ENCODE measurements at places on chromosomes 1 and 21.

- DNase-seq = no peak
Measured at GRCh38 chr21:43321111-43321510, 105.8 kb downstream of the SIK1 start.

- DNase-seq = no peak
Measured at GRCh38 chr1:3261007-3261968, 192.3 kb downstream of the PRDM16 start.

- DNase-seq = no peak
Measured at GRCh38 chr1:16440131-16440469, 424 bp upstream of the NECAP2 start.

- DNase-seq = no peak
Measured at GRCh38 chr21:27831177-27831576, 864.3 kb upstream of the ADAMTS5 start.

DNA sequence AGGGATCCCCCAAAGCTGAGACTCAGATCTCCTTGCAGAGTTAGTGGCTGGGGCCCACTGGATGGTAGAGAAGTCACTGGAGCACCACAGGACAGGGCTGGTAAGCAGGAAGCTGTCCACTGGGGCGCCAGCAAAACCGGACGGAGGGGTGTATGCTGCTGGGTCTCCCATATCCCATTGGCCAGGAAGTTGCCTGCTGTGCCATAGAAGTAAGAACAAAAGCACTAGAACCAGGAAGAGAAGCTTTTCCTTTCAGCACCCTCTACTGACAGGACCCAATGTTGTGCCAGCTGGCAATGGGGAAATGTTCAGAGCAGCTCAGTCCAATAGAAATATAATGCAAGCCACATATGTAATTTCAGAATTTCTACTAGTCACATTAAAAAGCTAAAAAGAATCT lies 146.6 kb downstream of the SPATA46 start:
- DNase-seq = no peak

DNA sequence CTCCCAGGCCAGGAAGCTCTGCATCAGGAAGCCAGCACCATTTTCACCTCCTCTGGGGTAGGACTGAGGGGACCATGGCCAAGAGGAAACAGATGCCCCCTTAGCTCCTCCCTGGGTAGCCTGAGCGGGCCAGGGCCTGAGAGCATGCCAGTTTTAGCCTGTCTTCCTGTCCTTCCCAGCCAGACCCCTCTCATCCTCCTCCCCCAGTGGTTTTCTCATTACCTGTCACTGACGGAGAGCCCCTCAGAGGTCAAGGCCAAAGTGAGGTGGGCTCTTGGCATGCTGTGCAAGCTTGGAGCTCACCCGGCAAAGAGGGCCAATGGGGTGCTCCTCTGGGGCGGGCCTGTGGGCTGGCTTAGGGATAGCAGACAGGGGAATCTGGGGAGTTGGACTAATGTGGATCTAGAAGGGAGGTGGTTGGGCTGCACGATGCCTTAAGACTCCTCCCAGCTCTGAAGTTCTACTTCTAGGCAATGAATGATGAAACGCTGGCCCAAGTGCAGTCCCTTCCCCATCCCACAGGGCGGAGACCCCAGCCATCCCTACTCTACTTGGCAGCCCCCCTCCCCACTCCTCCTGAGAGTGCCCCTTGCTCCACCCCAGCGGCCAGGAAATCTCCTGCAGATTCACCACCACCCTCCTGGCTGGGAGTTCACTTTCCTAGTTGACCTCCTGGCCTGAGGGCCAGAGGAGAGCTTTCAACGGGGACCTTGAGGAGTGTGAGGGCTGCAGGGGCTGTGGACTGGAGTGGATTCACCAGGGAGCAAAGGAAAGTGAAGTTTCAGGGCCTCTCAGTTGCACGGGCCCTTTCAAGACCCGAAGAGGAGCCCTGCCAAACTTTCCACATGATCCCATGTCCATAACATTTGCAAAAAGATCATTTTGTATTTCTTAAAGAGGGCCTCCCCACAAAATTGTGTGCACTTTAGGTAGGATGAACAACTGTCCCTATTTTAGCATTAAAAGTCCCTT lies 9.4 kb upstream of the LMNA start:
- DNase-seq = no peak

DNA sequence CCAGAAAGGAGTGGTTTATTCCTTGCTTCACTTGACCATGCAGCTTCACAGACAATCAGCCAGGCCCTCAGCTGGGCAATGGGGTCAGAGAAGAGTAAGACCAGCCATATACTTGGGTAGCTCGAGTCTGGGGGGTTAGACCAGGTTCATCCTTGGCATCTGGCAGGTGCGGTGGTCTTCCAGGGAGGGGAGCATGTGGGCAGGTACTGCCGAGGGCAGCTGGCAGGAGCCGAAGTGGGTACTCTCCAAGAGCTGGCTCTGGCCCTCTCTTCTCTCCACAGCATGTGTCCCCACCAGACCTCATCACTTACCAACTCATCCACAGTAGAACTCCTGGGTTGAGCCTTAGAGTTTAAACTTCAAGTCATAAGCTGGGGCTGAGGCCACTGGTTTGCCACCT lies 156.8 kb downstream of the FOXD2 start:
- DNase-seq = no peak

DNA sequence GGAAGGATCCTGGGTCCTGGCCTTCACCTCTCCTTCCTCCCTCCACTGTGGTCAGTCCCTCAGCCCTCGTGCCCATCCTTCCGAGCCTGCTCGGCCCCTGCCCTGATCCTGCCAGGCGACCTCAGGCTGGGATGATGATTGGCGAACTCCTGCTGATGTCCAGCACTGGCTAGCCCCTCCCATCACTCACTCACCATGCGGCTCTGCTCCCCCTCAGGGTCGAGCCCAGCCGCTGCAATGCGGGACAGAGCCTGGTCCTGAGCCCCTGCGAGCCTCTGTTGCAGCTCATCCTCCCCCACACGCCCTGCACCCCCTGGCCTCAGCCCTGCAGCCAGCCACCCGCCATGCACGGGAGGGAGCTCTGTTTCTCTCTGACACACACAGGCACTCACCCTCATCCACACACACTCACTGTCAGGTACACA lies 100.2 kb downstream of the DMRTB1 start:
- DNase-seq = no peak

DNA sequence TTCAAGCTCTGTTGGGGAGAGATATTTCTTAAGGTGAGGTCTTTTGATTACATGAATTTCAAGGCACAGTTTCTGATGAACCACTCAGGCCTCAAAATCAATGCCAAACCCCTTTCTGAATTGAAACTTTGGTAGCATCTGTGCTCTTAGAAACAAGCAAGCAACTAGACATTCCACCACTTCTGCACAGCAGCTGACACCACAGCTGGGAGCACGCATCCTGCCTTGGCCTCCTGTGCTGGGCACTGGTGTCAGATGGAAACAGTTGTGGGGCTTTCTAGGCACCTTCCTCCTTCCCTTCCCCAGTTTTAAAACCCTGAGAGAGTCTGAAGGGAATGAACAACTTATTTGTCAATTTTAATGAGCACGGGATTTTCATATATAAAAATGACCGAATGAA lies 360.2 kb downstream of the ADGRL2 start:
- DNase-seq = no peak

- no peak for DNase-seq
Measured at GRCh38 chr1:151164732-151165280, 896 bp downstream of the LYSMD1 start.

DNA sequence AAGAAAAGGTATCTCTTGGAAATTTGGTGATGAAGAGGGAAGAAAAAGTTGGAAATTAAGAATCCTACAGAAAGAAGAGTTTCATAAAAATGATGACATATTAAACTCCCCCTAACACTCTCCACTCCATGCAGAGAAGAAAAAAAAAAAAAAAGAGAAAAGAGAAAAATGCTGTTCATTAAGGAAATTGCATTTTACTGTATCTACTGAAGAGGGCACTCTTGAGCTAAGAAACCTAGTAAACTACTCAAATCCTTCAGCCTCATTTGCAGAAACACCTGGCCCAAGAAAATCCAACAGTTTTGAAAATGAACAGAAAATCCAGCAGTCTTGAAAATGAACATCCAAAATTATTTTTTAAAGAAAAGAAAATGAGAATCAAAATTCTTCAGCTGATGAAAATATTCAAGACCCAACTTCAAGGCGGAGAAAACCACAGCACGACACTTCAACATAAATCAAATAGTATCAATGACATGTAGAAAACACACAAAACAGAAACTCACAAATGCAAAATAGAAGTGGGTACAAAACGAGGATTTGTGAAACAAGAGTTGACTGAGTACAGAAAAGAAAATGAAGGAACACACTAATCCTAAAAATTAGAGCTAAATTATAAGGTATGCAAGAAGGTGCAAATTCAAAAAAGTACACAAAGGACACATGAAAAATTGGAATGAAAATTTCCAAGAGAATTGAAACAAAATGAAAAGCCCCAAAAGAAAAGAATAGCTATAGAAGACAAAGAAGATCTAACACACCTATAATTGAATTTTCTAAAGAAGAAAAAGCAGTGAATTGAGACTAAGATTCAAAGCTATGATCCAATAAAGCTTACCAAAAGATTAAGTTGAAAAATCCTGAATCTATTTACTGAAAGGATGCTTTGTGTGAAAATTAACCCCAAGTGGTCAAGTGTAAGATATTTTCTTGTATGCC lies 73.2 kb upstream of the DNAJC6 start:
- no peak for DNase-seq

- peak; percentile 31 for DNase-seq
Measured at GRCh38 chr1:154463512-154463990, 38.5 kb upstream of the TDRD10 start.

DNA sequence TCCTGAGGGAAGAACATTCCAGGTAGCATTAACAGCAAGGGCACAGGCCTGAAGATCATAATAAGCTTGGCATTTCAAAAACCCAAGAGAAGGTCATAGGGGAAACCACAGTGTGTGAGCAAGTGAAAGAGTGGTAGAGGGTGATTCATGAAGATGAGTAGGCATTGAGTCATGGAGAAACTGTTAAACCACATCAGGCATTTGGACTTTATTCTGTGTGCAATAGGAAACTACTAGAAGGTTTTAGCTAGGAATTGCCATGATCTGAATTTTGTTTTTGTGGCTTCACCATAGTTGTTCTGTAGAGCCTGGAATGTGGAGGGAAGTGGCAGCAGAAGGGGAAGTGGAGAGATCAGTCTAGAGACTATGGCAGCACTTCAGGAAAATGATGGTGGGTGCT lies 359.0 kb upstream of the PTBP2 start:
- DNase-seq = no peak

DNA sequence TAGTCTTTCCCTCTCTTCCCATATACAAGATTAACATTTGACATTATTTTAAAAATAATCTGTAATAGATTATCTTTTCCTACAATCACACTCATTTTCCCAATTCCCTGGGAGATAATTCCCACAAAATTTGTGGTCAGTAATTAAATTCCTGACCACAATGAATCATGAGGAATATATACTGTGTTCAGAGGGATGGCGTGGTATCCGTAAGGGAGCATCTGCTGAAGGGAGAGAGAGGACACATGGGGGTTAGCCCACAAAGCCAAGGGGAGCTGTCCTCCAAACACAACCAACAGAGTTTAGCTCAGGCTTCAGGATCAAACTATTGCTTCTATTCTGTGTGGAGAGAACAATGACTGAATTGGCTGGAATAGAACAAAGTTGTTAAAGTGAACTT lies 57.1 kb upstream of the PPP2R5A start:
- DNase-seq = no peak

DNA sequence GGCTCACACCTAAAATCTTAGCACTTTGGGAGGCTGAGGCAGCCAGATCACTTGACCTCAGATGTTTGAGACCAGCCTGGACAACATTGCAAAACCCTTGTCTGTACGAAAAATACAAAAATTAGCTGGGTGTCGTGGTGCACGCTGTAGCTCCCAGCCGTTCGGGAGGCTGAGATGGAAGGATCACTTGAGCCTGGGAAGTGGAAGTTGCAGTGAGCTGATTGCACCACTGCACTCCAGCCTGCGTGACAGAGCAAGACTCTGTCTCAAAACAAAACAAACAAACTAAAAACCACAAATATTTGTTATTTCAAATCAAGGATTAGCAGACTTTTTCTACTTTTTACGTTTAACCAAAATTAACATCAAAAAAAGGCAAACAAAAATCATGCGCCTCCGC lies 31.3 kb downstream of the INKA2 start:
- DNase-seq = no peak

DNA sequence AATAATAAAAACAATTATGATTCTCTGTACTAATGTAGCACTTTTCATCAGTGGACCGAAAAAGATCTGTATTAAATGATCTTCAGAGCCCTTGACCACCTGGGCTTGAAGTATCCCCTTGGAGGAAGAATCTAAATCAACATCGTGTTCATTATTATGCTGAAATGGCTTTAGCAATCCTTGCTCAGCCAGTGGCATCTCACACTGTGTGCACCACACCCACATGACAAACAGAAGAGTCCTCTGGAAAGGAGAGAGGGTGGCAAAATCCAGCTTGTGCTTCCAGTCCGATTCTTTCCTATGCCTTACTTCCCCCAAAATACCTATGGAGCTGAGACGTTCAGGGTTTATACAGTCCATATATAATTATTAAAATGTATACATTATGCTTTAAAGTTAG lies 318.5 kb upstream of the RUNX1 start:
- DNase-seq = no peak

DNA sequence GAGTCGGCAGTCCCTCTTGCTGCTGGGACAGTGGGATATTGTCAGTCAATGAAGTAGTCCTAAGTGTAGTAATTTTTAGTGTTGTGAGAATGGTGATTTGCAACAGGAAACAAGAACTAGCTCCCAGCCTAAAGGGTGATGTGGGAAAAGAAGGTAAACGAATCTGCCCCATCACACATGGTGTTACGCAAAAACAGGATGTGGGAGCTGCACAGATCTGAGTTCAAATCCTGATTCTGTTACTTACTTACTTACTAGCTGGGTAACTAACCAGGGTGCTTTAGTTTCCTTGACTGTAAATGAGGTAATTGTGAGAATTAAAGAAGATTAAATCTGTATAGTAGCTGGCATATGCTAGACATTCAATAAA lies 22.3 kb downstream of the NAV1 start:
- DNase-seq = no peak

- no peak for DNase-seq
Measured at GRCh38 chr1:60950224-60951063, 131.9 kb upstream of the NFIA start.

DNA sequence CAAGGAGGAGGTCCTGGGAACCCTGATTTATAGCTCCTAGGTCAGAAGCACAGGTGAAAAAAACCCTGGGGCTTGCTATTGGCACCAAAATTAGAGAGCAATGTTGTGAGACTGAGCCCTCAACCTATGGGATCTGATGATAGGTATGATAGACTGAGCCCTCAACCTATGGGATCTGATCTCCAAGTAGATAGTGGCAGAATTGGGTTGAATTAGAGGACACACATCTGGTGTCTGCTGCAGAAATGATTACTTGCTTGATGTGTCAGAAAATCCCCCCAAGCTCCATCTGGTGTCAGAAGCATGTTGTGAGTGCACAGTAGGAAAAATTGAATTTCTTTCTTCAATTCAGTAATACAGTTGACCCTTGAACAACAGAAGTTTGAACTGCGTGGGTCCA lies 62.4 kb downstream of the MAP3K21 start:
- no peak for DNase-seq

GRCh38 chr1:230570724-230571360 lies 71.4 kb upstream of the COG2 start:
- no peak for DNase-seq

- DNase-seq = no peak
Measured at GRCh38 chr1:229828461-229828860, 202.4 kb downstream of the URB2 start.
